Frontal cortex (tissue), 4 donors: ENCODE measurements at places on chromosomes 12 and 14.

DNA sequence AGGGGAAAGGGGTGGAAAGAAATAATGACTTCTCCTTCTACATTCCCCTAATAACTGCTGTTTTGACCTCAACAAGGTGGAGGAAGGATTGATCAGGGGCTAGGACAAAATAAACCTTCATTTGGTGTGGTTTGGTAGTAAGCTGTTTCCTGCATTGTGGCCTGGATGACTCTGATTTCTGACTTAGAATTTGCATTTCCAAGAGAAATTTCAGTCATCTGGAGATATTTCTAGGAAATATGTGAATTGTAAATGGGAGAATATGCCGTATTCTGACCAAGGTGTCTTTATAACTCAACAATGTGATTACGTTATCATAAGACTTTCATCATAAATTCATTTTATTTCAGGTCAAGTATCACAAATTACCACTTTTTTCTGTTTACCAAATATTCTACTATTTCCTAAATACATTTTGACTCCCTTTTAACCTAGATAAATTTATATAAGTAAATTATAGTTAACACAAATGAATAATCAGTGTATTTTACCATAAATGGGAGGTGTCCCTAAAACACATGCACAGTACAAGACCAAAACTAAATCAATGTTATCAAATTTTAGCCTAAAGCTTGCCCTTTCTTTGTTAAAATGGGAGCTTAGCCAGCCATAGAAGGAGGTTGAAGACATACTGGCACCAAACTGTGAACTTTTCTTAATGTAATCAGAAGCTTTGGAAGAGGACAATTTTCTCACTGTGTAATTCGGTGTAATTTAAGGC is 828.8 kb downstream of the TMTC2 start:
- no peak for DNase-seq

- no peak for DNase-seq
Observed at GRCh38 chr12:111194703-111195051, 174.2 kb downstream of the PHETA1 start.

DNA sequence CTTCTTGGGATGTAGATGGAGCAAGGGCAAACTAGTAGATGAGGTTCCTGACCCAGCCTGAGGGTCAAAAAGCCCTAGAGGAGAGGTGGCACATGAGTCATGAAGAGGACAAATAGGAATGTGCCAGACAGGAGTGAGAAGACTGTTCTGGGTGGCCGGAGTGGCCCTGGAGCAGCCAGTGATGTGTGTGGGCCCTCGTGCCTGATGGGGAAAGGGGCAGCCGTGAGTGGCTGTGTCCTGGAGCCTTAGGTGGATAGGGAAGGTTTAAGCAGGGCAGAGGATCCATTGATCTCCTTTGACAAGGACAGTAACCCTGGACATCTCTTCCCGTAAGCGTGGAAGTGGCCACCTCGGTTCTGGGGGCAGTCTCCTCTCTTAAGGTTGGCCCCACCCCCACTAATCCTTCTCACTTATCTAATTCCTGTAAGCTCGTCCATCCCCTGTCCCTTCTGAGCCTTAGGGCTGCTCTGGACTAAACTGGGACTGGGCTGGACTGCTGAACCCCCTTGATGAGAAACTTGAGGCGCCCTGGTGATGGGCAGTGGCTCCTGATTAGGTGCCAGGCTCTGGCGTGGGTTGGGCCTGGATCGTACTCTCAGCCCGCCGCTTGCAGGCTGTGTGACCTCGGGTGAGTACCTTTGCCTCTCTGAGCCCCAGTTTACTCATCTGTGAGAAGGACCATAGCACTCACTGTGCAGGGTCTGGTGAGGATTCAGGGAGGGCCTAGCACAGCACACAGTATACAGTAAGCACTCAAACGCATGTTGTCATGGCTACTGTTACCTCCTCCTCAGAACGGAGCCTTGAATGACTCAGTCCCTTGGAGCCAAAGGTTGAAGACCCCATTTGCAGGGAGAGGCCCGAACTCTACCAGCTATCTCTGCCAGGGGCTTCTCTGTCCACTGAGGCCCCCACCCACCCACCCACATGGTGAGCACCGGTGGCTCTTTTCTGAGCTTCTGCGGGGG is 4.0 kb downstream of the FAM222A start:
- no peak for DNase-seq

GRCh38 chr12:113983265-113983664 is 17.1 kb upstream of the RBM19 start:
- DNase-seq = no peak

GRCh38 chr12:130990034-130990433 is 36.3 kb downstream of the ADGRD1 start:
- no peak for DNase-seq

GRCh38 chr14:103186909-103187586 is 63.8 kb downstream of the TNFAIP2 start:
- no peak for DNase-seq

DNA sequence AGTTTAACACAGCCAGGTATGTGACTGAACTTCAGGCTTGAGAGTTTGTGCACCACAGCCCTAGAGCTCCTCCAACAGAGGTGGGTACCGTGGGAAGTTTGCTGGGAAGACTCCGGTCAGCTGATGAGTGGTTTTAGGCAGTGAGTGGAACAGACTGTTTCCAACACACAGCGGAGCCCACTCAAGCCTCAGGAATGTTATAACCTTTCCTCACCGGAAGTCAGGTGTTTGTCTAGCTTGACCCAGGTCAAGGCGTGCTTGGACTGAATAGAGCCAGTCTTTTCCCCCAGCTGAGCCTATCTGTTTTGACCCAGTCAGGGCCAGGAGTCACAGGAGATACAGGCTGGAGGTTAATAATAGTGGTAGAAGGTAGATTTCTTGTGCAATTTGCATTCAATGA is 138.4 kb upstream of the PARP11 start:
- DNase-seq = no peak

GRCh38 chr12:79252358-79253075 is 387.9 kb downstream of the SYT1 start:
- no peak for DNase-seq

DNA sequence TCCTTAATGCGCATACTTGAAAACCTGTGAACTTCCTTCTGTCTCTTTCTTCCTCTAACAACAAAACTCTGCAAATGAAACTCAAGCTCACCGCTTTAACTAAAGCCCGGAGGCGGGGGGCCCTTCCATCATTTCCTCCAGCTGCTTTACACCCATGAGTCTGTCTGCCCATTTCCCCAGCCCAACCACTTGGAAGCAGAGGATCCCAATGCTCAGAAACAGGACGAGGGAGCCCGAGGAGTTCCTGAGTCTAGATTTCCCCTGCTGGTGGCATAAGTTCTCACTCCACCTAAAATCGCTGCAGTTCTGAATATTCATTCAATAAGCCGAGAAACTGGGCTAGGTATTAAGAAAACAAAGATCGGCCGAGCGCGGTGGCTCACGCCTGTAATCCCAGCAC is 30.8 kb downstream of the GPR19 start:
- DNase-seq = no peak

- DNase-seq = no peak
Observed at GRCh38 chr12:82130762-82131161, 227.4 kb downstream of the CCDC59 start.

DNA sequence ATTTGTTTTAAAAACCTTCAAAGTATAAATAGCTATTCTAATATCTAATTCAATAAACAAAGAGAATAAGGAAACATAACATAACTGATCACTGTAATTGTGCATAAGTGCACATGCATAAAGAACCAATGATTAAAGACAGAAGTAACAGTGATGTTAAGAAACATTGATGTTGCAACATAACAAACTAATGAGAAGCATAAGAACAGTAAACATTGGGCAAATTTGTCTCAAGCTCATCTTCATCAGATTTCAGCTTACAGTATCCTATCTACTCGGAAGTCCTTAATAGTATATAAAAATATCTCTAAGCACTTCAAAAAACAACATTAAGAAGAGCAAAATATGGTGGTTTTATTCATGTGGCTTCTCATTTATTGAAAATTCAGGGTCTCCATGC is 97.6 kb downstream of the GARIN6 start:
- no peak for DNase-seq

GRCh38 chr12:70467918-70468733 is 102.0 kb downstream of the KCNMB4 start:
- no peak for DNase-seq

GRCh38 chr14:69901113-69901951 is 22.1 kb downstream of the SMOC1 start:
- no peak for DNase-seq

DNA sequence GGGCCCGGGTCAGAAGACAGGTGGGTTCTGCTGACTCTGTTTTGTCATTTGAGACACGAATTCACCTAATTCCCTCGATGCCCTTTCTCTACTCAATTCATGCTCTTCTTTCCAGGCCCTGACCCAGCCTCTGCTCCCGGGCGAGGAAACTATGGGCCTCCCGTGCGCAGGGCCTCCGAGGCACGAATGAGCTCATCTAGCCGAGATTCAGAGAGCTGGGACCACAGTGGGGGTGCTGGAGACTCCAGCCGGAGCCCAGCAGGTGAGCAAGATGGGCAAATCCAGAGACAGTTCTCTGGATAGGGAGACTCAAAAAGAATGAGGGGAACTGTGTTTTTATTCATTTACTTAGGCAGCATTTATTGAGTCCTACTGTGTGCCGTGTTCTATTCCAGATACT is 37.0 kb upstream of the OAS1 start:
- DNase-seq = no peak

- no peak for DNase-seq
Observed at GRCh38 chr14:24851837-24852236, 198.1 kb downstream of the STXBP6 start.

DNA sequence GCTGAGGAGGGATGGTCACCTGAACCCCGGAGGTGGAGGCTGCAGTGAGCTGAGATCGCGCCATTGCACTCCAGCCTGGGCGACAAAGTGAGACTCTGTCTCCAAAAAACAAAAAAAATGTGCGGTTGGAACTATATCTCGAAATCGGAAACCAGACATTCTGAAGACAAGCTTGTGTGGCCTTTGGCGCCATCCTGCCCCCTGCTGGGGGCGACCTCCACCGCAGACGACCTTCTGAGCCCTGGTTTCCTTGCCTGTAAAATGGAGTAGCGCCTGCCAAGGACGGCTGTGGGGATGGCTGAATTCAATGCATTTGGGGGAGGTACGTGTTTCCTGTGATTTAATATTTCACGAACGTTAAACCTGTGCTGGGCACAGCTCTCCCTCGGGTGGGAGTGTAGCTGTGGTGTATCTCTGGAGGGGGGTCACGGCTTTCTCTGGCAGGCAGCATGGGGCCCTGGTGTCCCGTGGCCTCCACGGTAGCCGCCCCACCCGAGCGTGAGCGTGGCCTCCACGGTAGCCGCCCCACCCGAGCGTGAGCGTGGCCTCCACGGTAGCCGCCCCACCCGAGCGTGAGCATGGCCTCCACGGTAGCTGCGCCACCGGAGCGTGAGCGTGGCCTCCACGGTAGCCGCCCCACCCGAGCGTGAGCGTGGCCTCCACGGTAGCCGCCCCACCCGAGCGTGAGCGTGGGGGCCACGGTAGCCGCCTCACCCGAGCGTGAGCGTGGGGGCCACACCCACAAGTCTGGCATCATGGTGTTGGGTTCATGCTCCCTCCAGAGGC is 55.3 kb downstream of the LRCOL1 start:
- no peak for DNase-seq

DNA sequence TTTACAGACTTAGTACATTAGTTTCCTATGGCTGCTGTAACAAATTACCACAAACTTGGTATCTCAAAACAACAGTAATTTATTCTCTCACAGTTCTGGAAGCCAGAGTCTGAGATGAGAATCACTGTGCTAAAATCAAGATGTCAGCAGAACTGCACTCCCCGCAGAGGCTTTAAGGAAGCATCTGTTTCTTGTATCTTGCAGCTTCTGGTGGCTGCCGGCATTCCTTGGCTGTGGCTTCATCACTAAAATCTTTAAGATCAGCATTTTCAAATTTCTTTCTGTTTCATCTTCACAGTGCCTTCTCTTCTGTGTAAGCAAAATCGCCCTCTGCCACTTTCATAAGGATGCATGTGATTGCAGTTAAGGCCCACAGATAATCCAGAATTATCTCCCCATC is 9.4 kb downstream of the STON2 start:
- no peak for DNase-seq

DNA sequence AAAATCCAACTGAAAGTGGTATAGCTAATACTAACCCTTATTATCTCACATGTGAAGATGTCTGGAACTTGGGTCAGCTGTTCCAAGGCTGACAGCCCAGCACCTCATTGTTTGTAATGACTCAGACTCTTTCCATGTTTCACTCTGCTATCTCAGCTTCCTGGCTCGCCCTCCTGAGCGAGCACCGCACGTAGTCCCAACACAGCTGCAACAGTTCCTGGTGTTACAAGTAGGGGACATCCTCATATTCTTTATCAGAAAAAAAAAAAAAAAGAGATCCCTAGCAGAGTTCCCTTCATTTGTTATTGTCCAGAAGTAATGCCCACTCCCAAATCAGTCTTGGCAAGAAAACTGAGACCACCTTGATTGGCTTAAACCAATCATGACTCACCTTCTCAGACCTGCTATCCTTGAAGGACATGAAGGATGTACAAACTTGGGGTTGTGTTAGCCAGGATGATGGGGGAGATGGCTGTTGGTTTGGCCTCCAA is 92.5 kb downstream of the ADCK1 start:
- no peak for DNase-seq

DNA sequence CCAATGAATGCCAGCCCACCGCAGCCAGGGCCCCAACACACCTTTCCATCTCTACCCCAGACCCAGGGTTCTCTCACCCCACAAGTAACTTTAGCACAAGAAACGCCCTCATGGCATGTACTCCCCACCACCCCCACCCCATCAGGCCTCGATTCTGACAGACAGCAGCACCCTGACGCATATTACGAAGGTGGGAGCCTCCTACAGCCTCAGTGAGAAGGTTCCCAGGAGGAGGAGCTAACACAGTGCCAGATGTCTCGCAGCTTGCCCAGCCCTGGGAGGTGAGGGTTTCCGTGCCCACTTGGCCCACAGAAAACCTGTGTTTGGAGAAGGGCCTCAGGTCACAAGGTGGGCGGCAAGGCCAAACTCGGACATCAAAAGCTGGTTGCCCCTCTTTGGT is 32.4 kb downstream of the CCDC88C start:
- no peak for DNase-seq

DNA sequence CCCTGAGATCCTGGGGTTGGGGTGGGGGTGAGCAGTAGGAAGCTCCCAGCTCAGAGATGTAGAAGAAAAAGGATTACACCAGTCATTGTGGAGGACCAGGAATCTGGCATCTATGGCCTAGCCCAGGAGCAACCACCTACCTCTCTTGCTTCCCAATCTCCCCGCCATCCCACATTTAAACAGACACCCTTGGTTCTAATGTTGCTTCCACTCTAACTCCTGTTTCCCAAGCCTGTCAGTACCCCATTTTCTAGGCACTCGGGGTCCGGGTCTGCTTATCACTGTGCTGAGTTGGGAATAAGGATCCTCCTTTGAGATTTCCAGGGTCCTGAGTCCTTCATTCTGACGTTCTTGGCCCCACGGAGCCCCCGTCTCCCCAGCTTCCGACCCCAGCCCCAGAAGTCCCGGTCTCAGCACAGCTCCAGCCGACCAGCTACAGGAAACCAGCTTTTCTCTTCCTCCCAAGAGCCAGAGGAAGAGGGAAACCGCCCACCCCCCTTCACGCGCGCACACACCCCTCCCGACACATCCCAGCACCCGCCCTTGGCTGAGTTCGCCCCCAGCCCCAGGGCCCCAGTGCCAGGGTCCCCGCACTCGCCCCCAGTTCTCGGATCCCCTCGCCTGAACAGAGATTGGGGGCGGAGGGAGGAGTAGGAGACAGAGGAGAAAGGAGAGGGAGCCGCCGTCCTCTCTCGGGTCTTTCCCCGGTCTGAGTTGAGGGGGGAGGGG is 1.2 kb downstream of the ITGA5 start:
- no peak for DNase-seq

- no peak for DNase-seq
Observed at GRCh38 chr12:107661830-107662229, 23.8 kb upstream of the PWP1 start.
